ENCODE measurements at places on chromosomes 2 and 18. TPM values are rescaled to one million over a fixed set of nuclear protein-coding genes. Genes with fewer than 3 reads are reported as not detected.

SMC6 gene
- total RNA-seq, result 25.0 TPM

ATP9B gene
- 25.3 TPM for total RNA-seq

NDC80 gene
- 21.3 TPM for total RNA-seq

ESPNL gene
- total RNA-seq, result not detected

MYOM1 gene
- total RNA-seq, result 0.34 TPM

TMEM17 gene
- 5.3 TPM for total RNA-seq

PIAS2 gene
- 42.9 TPM for total RNA-seq

ASB18 gene
- total RNA-seq, result not detected

WBP1 gene
- 23.6 TPM for total RNA-seq

IL36B gene
- total RNA-seq, result not detected

NTSR2 gene
- not detected for total RNA-seq

MSTN gene
- under 0.01 TPM for total RNA-seq
